ENCODE measurements at places on chromosomes 5 and 9.

DNA sequence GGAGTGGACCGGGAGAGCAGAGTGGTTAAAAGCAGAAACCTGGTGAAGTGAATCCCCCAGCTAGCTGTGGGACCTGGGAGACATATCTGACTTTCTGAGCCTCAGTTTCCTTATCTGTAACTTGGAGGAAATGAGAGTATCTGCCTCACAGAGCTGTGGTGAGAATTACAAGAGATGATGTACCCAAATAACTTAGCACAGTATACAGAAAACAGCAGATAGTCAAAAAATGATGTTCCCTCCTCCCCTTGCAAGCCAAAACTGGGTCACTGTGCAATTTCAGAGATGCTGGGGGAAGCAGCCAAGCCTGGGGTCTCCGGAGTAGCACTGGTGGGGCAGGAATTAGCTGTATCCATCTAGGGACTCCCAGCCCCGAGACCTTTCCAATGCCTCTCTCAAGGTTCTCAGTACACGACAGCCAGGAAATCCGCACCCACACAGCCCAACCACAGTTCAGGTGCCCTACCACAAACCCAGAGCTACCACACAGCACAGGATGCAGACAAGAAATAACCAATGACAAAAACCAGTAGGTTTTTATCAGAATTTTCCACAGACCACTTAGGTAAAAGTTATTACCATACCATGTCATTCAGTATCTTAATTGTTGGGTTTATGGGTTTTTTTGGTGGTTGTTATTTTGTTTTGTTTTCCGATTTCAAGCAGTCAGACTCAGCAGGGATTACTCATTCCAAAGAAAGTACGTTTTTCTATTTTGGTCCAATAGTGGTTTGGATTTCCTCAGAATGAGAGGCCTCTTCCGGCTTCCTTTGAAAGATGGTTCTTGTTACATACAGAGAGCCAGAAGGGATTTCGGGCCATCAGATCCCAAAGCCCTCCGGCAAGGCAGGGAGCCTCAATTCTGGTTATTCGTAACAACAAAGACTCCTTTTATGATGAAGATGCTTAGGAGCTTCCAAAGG lies 4.9 kb upstream of the HRH2 start:
- no peak for DNase-seq

DNA sequence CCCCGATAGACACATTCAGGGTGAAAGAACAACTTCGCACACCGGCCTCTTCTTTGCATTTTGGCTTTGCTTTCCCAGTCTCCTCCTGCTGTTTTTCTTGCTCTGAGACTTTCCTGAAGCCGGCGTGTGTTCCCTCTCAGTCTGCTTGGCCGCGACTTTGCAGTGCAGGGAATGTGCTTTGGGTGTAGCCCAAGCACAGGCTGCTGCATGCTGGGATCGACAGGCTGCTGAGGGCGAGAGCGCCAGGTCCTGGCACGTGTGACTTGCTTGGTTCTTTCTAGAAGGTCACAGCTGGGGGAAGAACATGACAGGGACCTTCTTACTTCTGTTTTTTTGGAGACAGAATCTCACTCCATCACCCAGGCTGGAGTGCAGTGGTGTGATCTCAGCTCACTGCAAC lies 40.6 kb downstream of the TENT4A start:
- DNase-seq: no peak

DNA sequence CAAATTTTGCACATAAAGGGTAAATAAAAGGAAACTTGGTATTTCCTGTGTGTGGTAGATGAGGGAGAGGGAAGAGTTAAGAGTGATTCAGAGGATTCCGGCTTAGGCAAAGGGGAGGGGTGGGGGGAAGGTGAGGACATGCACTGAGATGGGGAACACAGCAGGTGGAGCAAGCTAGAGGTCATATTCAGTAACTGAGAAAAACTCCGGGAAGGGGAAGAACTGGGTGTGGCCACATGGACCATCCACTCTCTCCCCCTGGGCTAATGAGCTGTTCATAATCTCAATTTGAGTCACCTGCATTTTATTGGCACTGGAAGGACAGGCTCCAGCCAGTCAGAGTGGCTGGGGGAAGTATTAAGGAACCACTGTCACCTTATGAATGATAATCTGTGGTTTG lies 45.1 kb upstream of the UGCG start:
- no peak for DNase-seq

- peak; percentile 20 for DNase-seq
These were observed 2.4 kb downstream of the MAP1B start for GRCh38 chr5:72109625-72110024.

DNA sequence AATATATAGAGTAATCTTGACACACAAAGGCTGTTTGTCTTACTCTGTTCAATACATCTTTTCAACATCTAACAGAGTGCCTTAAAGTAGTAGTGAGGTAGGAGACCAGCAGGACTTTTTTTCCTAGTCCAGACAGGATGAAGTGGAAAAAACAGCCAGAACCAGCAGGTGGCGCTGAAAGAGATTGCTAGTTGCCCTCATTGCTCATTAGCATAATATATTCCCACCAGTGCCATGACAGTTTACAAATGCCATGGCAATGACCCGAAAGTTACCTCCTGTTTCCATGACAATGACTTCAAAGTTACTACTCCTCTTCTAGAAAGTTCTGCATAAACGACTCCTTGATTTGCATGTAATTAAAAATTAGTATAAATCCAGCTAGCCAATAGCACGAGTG lies 387.4 kb downstream of the ACTL7B start:
- DNase-seq: no peak

- DNase-seq: peak; percentile 44
These were observed 238.0 kb downstream of the HSPA4 start for GRCh38 chr5:133289686-133290367.

DNA sequence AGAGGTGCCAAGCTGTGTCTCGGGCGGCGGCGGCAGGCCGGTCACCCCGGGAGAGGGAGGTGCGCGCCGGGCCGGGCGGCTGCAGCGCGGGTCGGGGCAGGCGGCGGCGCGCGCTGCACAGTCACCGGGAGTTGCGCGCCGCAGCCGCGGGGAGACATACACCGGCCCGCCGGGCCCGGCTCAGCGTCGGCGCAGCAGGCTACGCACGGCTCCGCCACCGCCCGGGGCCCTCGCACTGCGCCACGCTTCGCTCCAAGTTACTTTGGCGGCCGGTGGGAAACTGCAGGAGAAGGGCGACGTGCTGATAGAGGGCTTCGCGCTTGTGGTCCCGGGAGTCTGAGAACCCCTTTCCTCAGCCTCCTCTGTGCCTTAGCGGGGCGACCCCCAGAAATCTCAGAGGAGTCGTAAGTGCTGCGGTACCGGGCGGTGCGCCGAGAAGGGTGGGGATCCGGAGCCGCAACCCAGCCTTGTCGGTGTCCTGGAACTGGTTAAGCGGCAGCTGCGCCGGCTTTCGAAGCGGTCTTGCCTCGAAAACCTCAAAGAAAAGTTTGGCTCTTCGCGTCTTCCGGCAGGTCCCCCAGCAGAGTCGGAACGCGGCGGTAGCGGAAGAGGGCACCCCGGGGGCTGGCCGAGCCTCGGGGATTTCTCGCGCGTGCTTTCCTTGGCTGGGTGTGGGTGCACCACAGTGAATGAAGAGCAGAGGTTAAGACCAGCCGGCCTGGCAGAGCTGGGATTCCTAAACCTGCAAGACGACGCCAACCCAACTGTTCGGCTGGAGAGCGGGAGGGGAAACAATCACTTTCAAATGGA lies at the start of gene EFNA5:
Gene EFNA5, minus strand, starts transcription at position 6 of the 810 bp plus-strand sequence.
- peak; percentile 63 for DNase-seq

GRCh38 chr5:64497386-64497785 lies 8.4 kb upstream of the RGS7BP start:
- DNase-seq: no peak

GRCh38 chr9:34980181-34980761 lies 9.3 kb upstream of the DNAJB5 start:
- DNase-seq: no peak

- no peak for DNase-seq
These were observed 111.1 kb downstream of the RGS3 start for GRCh38 chr9:113574441-113575262.

- DNase-seq: no peak
These were observed 160.3 kb downstream of the ARSB start for GRCh38 chr5:78824831-78825281.

GRCh38 chr5:73989956-73990355 lies 364.0 kb downstream of the ARHGEF28 start:
- DNase-seq: no peak

GRCh38 chr5:66516550-66516949 lies 79.6 kb upstream of the MAST4 start:
- peak; percentile 55 for DNase-seq

DNA sequence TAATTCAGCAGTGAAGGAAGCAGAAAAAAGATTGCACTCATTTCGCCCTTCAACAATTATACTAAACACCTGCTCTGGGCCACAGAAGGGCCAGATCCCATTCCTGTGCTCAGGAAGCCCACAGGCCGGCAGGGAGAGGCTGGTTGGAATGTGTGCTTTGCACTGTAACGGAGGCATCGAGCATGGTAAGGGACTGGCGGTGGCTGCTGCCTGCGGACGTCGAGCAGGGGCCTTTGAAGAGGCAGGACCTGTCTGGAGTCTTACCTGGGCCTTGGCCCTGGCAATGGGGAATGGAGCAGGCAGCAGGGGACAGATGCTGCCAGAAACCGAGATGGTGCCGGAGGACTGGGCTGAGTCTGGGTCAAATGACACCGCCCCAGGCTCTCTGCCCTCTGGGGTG lies 97.8 kb downstream of the KCNIP1 start:
- DNase-seq: no peak

Measured in NCI-H1417 (cell line).